Left forelimb (tissue), 1 donor: ENCODE measurements at places on chromosomes 1 and 21.

- DNase-seq: no peak
Observed at GRCh38 chr1:54132495-54132894, 20.3 kb downstream of the CDCP2 start.

- peak; percentile 61 for DNase-seq
Observed at GRCh38 chr21:45033791-45034555, 40.4 kb upstream of the ADARB1 start.

DNA sequence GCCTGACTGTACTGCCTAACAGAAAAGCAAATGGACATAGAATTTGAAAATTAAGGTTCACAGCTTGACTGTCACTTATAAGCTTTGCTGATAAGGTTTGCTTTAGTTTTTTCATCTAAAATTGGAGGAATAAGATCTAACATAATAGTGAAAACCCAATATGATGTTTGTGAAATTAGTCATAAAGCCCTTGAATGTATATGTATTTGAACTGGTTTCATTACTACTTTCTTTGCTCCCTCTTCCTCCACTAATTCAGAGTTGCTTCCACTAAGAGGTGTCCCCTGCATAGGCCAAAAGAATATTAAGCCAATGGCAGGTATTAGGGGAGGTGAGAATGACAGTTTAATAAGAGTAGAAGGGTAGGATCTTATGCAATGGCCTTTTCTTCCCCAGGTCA is 10.5 kb downstream of the PRPF38A start:
- DNase-seq: no peak

- DNase-seq: no peak
Observed at GRCh38 chr1:113761937-113762336, 2.7 kb upstream of the PHTF1 start.

- no peak for DNase-seq
Observed at GRCh38 chr1:227947386-227947675, 401 bp downstream of the WNT9A start.

DNA sequence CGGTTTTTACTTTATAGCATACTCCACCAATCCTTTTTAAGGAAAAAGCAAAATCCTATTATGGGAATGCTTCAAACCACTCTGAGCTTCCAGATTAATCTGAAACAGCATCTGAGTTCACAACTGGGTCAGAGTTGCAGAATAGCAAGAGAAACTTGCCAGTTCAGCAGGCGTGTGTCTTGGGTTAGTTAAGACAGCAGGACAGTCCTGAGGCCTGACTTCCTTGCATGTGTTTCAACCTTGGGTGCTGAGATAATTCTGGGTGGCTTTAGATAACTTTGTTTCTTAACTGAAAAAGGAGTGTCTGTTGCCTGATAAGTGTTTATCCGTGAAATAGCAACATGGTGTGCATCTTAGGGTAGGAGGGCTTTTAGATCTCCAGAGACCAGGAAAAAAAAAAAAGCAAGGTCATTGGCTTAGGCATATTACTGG is 169.2 kb downstream of the DHRS3 start:
- DNase-seq: no peak

DNA sequence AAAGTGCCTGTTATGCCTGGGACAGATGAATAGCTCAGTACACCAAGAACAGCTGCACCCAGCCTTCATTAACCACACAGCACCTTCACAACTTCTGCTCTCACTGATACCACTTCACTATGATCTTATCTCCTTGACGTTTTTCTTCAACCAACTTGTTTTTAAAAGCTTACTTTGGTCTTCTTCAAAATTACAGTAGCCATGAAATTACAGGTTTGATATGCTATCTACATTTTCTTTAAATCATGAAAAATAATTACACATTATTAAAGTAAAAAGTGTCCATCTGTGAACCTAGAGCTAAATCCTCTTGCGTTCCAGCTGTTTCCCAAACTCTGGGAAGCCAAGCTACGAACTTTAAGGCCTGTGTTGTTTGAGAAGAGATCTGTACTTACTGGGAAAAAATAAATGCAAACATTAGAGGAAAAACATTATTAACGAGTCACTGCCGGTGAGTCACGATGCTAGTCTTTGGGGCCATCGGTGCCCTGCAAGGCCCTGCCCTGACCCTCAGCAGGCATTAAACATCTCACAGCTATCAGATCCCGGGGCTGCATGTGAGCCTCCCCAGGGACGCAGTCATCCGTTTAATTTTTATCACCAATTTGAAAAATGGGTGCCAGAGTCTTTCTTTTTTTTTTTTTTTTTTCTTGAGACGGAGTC is 56.3 kb upstream of the GPR153 start:
- no peak for DNase-seq

- no peak for DNase-seq
Observed at GRCh38 chr1:110019770-110020169, 14.7 kb upstream of the STRIP1 start.

DNA sequence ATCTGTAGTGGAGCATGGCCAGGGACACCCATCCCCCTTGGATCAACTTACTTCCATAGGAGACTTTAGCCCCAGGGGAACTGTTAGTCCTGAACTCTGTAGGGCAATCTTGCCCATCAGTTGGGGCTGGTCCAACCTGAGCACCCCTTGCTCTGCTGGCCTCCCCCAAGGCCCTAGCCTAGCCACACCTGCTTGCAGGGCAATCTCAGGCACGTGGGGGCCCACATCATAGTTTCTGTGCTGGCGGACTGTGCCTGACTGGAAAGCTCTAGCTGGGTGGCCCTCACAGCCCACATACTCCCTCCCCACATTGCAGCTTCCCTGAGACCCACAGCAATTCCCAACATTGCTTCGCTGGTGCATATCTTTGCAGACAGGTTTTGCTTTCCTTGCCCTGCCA is 6.6 kb upstream of the DIRAS3 start:
- no peak for DNase-seq

- DNase-seq: no peak
Observed at GRCh38 chr1:88618331-88618730, 65.7 kb upstream of the PKN2 start.

- no peak for DNase-seq
Observed at GRCh38 chr1:89629146-89629545, 3.8 kb upstream of the LRRC8C start.

DNA sequence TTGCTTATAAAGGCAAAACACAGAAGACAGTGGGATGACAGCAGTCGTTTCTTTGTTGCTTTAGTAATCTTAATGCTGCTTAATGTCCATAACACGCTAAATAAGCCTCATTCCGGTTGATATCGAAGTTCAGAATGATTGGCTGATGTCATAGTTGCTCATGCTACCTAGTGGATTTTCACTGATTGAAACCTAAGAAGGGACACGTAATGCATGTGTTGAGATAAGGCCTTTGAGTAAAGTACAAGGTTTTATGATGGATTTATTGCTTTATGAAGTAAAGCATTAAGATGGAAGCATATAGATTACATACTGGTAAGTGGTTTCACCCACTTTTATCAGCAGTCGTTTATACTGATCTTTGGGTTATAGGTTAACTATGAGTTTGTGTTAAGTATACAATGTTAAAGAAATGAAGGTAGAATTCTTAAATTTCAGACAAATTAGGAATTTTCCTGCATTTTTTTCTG is 25.1 kb downstream of the IARS2 start:
- DNase-seq: no peak

- peak; percentile 63 for DNase-seq
Observed at GRCh38 chr21:44366586-44367211, 13.3 kb downstream of the TRPM2 start.

GRCh38 chr1:183598386-183598785 is 8.1 kb upstream of the NCF2 start:
- no peak for DNase-seq

- DNase-seq: no peak
Observed at GRCh38 chr1:38587766-38588165, 271.8 kb downstream of the RRAGC start.
